ENCODE measurements at places on chromosomes 13 and 19.

- no peak for DNase-seq
These were observed 39.5 kb downstream of the MPHOSPH8 start for GRCh38 chr13:19672990-19673389.

DNA sequence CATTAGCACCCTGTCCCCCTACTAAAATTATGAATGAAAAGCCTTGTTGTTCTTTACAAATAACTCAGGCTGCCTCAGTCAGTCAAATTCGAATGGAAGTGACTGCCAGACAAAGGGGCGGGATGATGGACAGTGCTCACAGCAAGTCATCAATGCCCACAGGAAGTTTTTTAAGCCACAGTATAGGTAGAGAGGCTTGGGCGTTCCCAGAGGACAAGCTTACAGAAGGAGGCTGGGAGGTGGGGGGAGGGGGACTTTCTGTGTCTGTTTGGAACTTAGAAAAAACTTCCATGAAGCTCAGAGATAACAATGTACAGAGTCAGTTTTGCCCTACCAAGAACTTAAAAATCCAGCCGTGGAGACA, 18.5 kb upstream of the SPRY2 start:
- no peak for DNase-seq

- DNase-seq, result no peak
These were observed 68.5 kb upstream of the KCTD15 start for GRCh38 chr19:33728141-33728540.

- peak; percentile 60 for DNase-seq
These were observed 399 bp upstream of the SPTBN4 start for GRCh38 chr19:40466219-40466984.

DNA sequence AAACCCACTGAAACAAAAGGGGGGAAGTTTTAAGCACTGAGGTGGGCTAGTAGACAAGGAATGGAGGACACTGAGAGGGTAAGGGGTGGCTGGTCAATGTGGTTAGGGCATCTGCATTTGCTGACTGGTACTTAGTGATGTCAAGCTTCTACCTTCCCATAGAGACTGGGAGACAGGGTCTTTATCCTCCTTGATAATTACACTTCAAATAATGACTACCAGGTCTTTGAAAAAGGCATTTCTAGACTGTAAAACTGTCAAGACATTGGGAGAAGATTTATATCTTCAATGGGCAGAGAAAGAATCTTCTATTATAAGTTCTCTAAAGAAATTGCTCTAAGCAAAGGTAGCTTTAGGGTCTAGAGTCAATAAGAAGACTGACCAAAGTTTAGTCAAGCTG, 1490.8 kb upstream of the PCDH20 start:
- DNase-seq, result no peak

GRCh38 chr13:66927562-66927961, 302.6 kb downstream of the PCDH9 start:
- DNase-seq, result no peak

DNA sequence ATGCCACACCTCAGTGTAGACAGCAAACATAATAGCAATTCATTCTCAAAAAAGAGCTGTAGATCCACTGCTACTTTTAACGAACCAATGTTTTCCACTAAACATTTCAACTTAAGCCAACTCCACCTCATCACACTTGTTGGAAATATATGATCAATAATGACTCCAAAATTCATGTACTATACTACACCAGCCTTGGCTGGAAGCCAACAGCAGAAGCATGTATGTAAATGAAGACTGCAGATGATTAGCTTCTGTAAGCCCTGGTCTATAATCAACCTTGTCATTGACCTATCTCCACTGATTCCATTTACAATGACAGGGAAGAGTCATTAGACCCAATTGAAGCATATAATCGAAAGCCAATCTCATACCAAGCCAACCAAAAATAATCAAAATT, 71.7 kb downstream of the STK24 start:
- no peak for DNase-seq

GRCh38 chr13:24173795-24174194, 13.3 kb downstream of the SPATA13 start:
- no peak for DNase-seq

DNA sequence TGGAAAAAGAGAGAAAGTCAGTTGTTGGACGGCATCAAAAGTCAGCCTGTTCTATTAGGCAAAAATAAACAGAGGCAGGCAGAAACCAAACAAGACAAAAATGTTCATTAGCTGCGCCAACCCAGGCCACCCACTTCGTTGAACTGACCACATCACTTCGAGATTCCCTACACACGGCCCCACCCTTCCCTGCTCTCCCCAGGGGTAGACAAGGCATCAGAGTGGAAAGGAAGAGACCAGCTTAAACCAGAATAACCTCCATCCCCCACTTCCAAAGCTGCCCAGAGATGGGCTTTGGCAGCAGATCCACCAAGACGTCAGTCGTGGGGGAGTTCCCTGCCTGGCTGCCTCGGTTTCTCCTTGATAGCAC, 204.6 kb upstream of the TSHZ3 start:
- no peak for DNase-seq

DNA sequence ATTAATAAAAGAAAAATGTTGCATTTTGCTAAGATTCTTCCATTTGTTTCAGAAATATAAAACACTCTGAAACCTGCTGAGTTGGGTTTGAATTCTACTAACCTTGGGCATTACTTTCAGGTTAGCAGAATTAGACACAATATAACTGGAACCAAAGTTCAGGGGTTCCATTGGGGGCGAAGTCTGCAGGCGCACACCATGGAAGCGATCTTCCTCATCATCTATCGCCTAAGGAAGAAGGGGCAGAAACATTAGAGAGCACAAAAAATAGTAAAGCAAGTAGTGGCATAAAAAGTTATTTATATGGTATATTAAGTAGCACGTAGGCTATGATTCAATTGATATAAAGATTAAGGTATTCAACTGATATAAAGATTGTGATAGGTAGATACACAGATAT, 34.1 kb downstream of the CARD8 start:
- no peak for DNase-seq

DNA sequence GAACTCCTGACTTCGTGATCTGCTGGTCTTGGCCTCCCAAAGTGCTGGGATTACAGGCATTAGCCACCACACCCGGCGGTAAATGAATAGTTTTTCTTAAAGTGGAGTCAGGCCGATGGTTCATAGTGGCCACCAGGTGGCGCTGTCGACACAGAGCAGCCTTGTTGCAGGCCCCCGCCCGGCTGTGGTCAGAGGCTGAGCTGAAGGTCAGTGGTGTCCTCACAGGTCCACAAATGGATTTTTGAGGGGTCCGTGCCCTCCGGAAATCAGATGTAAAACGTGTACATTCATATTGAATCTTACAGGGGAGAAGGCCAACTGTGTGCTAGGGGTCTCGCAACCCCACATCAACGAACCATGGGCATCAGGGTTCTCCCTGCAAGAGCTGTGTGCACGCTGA, 13.4 kb upstream of the WDR18 start:
- DNase-seq, result no peak

DNA sequence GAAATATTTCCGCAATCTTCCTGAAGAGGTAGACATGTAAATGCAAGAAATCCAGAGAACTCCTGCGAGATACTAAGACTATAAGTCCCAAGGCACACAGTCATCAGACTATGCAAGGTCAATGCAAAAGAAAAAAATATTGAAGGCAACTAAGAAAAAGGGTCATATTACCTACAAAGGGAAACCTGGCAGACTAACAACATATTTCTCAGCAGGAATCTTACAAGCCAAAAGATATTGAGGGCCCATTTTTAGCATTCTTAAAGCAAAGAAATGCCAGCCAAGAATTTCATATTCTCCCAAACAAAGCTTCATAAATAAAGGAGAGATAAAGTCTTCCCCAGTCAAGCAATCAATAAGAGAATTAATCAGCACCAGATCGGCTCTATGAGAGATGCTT, 298.5 kb upstream of the ATXN8OS start:
- no peak for DNase-seq

DNA sequence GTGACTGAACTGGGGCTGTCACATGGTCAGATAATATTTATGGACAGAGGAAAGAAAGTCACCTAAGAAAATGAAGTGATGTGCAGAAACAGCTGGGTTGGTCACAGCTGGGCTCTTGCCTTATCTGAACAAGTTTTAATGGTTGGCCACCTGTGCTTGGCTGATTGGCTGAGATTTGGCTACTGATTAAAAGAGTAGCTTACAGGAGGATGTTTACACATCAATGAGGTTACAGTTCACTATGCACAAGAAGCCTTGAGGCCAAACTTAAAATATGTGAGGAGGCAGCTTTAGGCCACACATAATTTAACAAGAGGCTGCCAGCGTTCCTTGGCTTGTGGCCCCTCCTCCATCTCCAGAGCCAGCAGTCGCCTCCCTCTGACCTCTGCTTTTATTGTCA, 99.2 kb upstream of the C1QTNF9B start:
- no peak for DNase-seq

DNA sequence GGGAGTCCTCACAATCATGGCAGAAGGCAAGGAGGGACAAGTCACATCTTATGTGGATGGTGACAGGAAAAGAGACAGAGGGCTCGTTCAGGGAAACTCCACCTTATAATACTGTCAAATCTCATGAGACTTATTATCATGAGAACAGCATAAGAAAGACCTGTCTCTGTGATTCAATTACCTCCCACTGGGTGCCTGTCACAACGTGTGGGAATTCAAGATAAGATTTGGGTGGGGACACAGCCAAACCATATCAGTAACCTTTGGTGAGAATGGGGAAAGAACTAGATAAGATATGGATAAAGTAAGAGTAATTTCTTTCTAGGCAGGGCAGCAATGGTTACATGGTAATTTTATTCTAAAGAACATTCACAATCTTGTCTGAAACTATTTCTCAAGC, 344.9 kb upstream of the KLF12 start:
- no peak for DNase-seq

DNA sequence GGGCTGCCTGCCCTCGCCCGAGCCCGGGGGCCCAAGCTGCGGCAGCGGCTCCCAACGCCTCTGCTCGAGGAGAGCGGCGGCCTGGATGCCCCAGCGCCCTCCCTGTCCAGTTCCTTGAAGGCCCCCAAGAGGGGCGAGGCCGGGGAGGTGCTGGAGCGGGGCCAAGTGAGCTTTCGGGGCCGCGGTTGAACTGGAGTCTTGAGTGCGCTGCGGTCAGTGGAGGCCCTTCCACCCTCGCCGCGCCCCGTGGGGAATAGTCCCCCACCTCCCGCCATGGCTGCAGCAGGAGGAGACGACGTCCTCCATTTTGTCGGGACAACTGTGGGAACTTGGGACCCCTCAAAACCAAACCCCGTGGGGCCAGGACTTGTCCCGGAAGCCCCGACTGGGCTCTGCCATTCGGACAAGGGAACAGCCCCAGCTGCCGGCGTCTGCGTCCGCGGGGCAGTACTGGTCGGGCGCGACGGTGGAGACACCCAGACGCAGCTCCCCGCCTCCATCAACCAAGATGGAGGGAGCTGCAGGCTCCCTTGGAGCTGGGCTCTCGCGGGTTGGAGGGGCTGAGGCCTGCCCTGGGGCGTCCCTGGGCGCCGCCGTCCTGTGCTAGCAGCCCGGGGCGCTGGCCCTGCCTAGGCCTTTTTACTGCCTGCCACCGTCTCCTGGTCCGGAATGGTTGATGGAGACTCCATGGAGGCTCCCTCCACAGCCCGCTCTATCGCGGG, 736 bp upstream of the ZMYM5 start:
- DNase-seq, result peak; percentile 86

DNA sequence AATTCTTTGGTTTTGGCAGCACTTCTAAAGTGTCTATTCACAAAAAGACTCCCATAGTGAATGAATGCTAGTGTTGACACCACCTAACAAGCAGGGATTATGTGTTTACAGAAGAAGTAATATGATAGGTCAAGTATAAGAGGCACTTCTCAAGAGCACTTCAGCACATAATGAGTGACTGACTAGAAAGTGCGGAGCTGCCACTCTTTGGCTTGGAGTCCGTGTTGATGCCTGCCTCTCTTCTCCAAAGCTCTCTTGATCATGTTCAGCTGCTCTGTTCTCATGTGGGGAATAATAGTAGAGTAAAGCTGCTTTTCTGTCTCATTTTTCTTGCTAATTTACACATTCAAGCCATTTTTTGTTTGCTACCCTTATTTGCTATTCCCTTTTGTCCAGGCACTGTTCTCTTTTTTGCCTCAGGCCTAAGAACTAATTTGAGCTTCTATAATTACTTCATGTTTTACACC, 22.7 kb upstream of the MAB21L1 start:
- DNase-seq, result no peak

DNA sequence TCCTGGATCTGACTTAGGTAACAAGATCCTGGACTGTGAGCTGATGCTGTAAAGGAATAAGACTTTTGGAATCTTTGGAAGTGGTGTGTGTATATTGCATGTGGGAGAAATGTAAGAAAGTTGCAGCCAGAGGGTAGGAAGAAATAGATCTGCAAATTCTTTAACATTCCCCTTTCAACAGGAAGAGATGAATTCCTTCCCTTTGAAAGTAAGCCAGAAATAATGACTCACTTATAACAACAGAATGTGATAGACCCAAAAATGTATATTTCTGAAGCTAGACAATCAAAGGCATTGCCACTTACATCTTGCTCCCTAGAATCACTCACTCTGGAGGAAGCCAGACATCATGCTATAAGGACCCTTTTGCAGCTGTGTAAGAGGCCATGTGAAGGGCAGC, 9.8 kb upstream of the SIAH3 start:
- DNase-seq, result no peak

- no peak for DNase-seq
These were observed 15.1 kb upstream of the ZNF507 start for GRCh38 chr19:32330213-32330857.

DNA sequence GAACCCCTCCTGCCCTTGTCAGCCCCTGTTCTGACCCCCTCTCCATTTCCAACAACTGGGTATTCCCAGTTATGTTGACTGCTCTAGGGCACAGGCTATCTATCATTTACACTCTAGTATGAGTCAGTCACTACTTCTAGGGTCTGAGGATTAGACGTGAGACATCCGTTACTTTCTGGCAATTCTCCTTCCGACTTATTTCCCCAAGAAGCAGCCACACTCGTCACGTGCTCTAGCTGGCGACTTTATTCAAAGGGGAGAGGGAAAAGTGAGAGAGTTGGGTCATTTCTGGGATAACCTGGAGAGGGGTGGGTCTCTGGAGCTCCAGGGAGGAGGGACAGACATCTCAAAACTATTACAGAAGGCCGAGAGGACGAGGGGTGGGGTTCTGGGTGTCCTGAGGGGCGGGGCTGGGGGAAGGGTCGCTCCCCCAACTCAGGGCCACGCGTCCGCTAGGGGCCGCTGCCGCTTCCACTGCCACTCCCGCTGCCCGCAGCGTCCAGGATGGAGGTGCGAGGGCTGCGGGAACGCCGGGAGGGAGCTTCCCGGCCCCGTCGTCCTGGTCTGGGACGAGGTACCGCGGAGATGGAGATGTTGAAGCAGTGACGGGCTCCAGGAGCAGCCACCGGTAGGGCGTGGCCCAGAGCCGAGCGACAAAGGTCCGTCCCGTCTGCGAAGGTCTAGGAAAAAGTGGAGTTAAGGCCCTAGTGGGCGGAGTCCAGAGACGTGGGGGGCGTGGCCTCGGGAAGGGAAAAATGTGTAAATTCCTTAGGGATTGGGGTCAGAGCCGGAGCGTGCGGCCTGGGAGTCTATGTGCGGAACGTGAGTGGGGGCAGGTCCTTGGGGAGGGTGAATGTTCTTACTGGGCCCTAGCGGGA, 8.9 kb downstream of the RTBDN start:
- DNase-seq, result no peak
